Mesothelial cell of epicardium (in vitro differentiated cells): ENCODE measurements at places on chromosomes 16 and 17.

GRCh38 chr17:78458091-78458490 lies 79.6 kb downstream of the PGS1 start:
- H3K27me3 ChIP-seq = no peaks in the 10 kb centered on the region
- no peak for DNase-seq
- no peak overlapping the region for H3K27ac ChIP-seq
- no peaks in the 10 kb centered on the region for H3K36me3 ChIP-seq

DNA sequence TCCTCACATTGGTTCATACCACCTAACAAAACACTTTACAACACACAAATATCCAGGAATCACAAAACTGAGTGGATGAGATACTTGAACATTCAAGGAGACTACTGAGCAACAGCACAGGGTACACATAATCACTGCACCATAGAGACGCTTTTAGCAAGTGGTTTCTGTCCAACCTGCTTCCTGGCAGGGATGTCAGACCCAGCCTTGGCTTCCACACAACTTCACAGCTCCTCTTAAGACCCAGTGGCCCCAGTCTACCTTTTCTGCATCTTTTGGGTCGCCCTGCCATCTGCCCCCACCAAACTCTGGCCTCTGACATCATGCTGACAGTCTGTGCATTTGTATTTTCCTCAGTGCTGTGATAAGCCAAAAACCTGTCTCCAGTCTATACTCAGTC lies 5.9 kb upstream of the CORO6 start:
- DNase-seq = no peak
- H3K27ac ChIP-seq = no peak overlapping the region
- no peaks in the 10 kb centered on the region for H3K4me1 ChIP-seq
- H3K4me3 ChIP-seq = no peak overlapping the region
- no peaks in the 10 kb centered on the region for H3K27me3 ChIP-seq
- peaks cover 14% of the 10 kb centered on the region for H3K36me3 ChIP-seq

GRCh38 chr17:51319186-51319585 lies 58.8 kb downstream of the UTP18 start:
- no peaks in the 10 kb centered on the region for H3K27me3 ChIP-seq
- H3K36me3 ChIP-seq = peaks cover 2% of the 10 kb centered on the region
- no peak overlapping the region for H3K4me3 ChIP-seq
- peaks cover 5% of the 10 kb centered on the region for H3K4me1 ChIP-seq

DNA sequence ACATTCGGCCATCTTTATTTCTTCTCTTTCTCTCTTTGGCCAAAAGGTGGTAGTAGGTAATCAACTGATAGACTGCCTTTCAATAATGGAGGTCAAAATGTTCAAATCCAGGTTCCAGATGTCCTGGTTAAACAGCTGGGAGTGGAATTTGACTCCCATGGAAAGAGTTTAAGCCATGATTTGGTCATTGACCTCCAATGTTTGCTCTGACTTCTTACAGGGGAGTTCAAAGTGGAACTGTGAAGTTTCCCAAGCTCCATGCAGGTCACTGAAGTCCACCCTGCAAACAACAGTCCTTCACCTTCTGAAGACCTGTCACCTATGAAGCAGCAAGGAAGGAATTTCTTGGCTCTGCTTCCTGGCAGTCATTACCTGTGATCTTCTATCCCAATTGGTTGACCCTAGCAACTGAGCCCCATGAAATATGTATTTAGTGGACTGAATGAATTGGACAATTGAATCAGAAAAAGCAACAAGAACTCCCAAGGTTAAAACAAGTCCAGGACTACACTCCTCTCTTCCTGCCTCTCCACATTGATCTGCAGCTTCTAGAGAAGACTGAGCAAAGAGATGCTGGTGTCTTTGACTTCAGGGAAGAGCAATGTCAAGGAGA lies 28.0 kb upstream of the SOX9 start:
- no peak overlapping the region for H3K27ac ChIP-seq
- H3K27me3 ChIP-seq = peaks cover 15% of the 10 kb centered on the region
- no peaks in the 10 kb centered on the region for H3K36me3 ChIP-seq
- no peak for DNase-seq
